ENCODE measurements at places on chromosomes 1 and 21.

GRCh38 chr1:196209265-196209664 lies 399.0 kb downstream of the KCNT2 start:
- DNase-seq = peak; percentile 29

- no peak for DNase-seq
These were observed 41.3 kb downstream of the DYRK1A start for GRCh38 chr21:37407719-37408420.

DNA sequence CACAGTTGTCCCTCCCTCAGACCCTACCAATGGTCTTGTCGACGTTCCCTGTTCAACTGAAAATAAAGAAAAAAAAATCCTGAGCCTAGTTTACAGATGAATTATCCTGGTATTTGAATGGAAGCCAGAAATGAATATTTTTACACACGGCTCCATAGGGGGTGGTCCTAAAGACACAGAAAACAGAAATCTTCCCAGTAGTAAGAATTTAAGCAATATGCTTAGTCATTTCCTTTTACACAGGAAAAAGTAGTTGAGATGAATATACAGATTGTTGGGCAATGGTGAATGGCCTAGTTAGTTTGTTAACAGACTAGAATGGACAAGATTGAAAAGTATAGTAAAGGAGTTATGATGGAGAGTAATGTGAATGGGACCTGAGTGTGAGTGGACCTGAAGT lies 67.4 kb downstream of the RGS18 start:
- no peak for DNase-seq

- DNase-seq = no peak
These were observed 219.3 kb downstream of the C1orf94 start for GRCh38 chr1:34396042-34396441.

DNA sequence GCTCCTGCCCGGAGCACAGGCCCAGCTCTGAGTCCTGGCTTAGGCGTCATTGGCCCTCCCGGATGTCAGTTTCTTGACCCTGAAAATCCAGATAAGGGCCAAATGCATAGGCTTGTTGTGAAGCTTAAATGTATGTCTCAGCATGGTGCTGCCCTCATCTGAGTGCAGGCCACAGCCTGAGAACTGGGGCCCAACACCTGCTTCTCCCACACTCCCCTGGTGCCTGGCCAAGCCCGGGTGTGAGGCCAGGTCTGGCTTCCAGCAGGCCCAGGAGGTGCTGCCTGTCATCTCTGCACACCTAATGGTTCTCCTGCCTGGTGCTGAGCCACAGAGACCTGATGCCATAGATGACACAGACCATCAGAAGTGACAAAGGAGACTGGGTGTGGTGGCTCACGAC lies 14.0 kb downstream of the MX2 start:
- no peak for DNase-seq

GRCh38 chr1:28832966-28833365 lies 21.0 kb downstream of the OPRD1 start:
- no peak for DNase-seq

Data from femur (tissue), 1 donor.